Heart left ventricle (tissue), 16 donors: ENCODE measurements at places on chromosomes 7 and 10. TPM values are rescaled to one million over a fixed set of nuclear protein-coding genes. Genes with fewer than 3 reads are reported as not detected.
A peak's percentile ranks its signal among the peaks of the same experiment; 100 is the strongest.

The NEUROG3 gene
- not detected for total RNA-seq

The ACSL5 gene
- 23.8 TPM for total RNA-seq

The RASA4B gene
- total RNA-seq = 3.3 TPM

The CLRN3 gene
- not detected for total RNA-seq

The HEPACAM2 gene
- not detected for total RNA-seq

GRCh38 chr7:39265641-39266591 lies 288.2 kb downstream of the POU6F2 start:
- no peaks in the 10 kb centered on the region for H3K4me1 ChIP-seq
- DNase-seq = no peak
- no peak overlapping the region for H3K4me3 ChIP-seq

- no peaks in the 10 kb centered on the region for H3K4me1 ChIP-seq
- H3K4me3 ChIP-seq = no peak overlapping the region
- no peaks in the 10 kb centered on the region for H3K27me3 ChIP-seq
- no peaks in the 10 kb centered on the region for H3K36me3 ChIP-seq
- H3K27ac ChIP-seq = no peak overlapping the region
Observed at GRCh38 chr7:18558910-18559309, 63.4 kb downstream of the HDAC9 start.

GRCh38 chr10:77328272-77328816 lies 309.3 kb downstream of the KCNMA1 start:
- no peaks in the 10 kb centered on the region for H3K36me3 ChIP-seq
- no peak overlapping the region for H3K4me3 ChIP-seq
- no peaks in the 10 kb centered on the region for H3K4me1 ChIP-seq
- H3K27me3 ChIP-seq = no peaks in the 10 kb centered on the region

DNA sequence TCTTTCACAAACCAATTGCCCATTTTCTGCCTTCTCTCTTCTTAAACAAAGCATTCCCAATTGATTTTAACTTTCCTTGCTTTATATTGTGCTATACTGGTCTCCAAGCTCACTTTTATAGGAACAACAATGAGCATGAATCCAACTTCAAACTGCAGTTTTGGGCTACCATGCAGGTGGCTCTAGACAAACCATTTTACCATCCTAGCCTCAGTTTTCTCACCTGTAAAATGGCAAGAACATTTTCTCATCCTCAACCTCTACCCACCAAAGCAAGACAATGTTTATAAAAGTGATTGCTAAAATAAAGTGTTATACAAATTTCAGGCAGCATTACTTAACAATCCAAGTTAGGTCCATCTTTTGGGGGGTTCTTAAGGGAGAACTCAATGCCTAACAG lies 66.8 kb upstream of the ASAH2 start:
- H3K4me1 ChIP-seq = peaks cover 26% of the 10 kb centered on the region
- no peaks in the 10 kb centered on the region for H3K27me3 ChIP-seq
- H3K36me3 ChIP-seq = no peaks in the 10 kb centered on the region
- DNase-seq = no peak
- H3K27ac ChIP-seq = no peak overlapping the region
- H3K4me3 ChIP-seq = no peak overlapping the region

DNA sequence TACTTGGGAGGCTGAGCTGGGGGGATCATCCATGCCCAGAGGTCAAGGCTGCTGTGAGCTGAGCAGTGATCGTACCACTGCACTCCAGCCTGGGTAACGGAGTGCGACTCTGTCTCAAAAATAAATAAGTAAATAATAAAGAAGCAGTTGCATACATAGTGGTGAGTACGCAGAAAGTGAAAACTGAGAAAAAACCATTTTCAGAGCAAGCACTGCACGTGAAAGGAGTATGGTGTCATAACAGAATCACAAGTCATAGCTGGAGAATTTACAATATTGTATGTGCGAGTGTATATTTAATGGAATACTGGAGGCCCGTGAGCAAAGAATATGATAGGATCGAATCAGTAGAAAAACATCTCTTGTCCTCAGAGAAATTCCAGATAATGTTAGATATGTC lies 22.3 kb downstream of the KIAA1217 start:
- no peak overlapping the region for H3K27ac ChIP-seq
- DNase-seq = no peak
- no peak overlapping the region for H3K4me3 ChIP-seq
- H3K4me1 ChIP-seq = no peaks in the 10 kb centered on the region

GRCh38 chr7:113800826-113801225 lies 118.0 kb downstream of the PPP1R3A start:
- H3K27me3 ChIP-seq = no peaks in the 10 kb centered on the region
- H3K27ac ChIP-seq = no peak overlapping the region
- no peak overlapping the region for H3K4me3 ChIP-seq
- no peaks in the 10 kb centered on the region for H3K36me3 ChIP-seq

DNA sequence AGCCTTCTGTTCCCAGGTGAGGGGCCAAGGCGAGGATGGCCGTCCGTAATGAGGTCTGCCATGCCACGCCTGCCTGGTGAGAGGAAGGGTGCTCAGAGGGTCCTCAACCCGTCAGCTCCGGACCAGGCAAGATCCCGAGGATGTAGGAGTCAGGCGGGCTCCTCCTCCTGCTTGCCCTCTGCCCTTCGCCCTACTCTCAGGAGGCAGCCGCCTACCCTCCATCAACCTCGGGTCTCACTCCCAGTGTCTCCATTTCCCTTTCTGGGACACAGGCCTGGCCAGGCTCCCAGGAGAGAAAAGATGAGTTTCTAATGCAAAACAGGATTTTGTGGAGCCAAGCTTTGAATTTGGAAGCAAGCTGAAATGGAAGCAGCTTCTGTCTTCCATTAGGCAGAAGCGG lies 184.0 kb downstream of the PTPN20 start:
- H3K27ac ChIP-seq = no peak overlapping the region
- H3K4me1 ChIP-seq = no peaks in the 10 kb centered on the region
- H3K4me3 ChIP-seq = no peak overlapping the region
- no peak for DNase-seq

DNA sequence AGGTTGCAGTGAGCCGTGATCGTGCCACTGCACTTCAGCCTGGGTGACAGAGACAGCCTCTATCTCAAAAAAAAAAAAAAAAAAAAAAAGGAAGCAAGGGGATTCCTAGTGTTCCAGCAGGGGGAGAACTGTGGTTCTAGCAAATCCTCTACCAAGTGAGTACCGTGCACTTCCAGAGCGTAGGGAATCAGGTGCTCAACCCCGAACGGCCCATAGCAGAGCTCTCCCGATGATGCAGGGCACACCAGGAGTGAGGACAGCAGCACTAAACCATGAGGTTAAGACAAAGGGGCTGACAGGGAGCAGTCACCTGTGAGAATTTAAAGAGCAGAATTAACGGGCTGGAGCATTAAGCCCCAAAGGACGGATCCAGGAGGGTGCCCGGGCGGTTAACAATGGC lies 173.6 kb downstream of the PTPRN2 start:
- no peak for DNase-seq
- H3K27ac ChIP-seq = no peak overlapping the region
- no peaks in the 10 kb centered on the region for H3K27me3 ChIP-seq
- no peaks in the 10 kb centered on the region for H3K4me1 ChIP-seq
- H3K4me3 ChIP-seq = no peak overlapping the region
- H3K36me3 ChIP-seq = no peaks in the 10 kb centered on the region

GRCh38 chr10:122487174-122487765 lies 25.9 kb downstream of the HTRA1 start:
- DNase-seq = no peak
- peaks cover 5% of the 10 kb centered on the region for H3K36me3 ChIP-seq
- H3K27ac ChIP-seq = no peak overlapping the region

DNA sequence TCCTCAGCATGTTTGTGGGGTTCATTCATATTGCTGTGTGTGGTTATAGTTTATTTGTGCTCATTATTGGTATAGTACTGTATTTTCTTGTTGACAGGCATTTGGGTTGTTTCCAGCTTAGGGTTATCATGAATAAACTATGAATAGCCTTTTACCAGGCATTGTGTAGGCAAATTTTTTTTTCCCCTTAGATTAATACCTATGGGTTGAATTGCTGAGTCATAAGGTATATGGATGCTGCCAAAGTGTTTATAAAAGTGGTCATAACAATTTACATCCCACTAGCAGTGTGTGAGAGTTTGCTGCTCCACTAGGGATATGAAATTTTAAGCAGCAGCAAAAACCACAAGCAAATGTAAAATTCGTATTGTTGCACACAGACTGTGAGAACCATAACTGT lies 175.0 kb downstream of the PLPP4 start:
- no peak overlapping the region for H3K27ac ChIP-seq
- H3K27me3 ChIP-seq = no peaks in the 10 kb centered on the region
- H3K36me3 ChIP-seq = no peaks in the 10 kb centered on the region
- H3K4me3 ChIP-seq = no peak overlapping the region
- DNase-seq = no peak
- H3K4me1 ChIP-seq = no peaks in the 10 kb centered on the region

- H3K4me1 ChIP-seq = no peaks in the 10 kb centered on the region
- no peak overlapping the region for H3K27ac ChIP-seq
- H3K27me3 ChIP-seq = no peaks in the 10 kb centered on the region
- DNase-seq = no peak
- no peak overlapping the region for H3K4me3 ChIP-seq
- no peaks in the 10 kb centered on the region for H3K36me3 ChIP-seq
Observed at GRCh38 chr10:47361293-47361692, 13.1 kb downstream of the RBP3 start.

- H3K4me3 ChIP-seq = no peak overlapping the region
- no peaks in the 10 kb centered on the region for H3K36me3 ChIP-seq
- H3K4me1 ChIP-seq = no peaks in the 10 kb centered on the region
- H3K27me3 ChIP-seq = no peaks in the 10 kb centered on the region
Observed at GRCh38 chr7:73343671-73344380, 15.9 kb downstream of the FKBP6 start.

- no peaks in the 10 kb centered on the region for H3K36me3 ChIP-seq
- H3K27ac ChIP-seq = no peak overlapping the region
- no peaks in the 10 kb centered on the region for H3K27me3 ChIP-seq
Observed at GRCh38 chr10:964321-964987, 23.8 kb upstream of the GTPBP4 start.

DNA sequence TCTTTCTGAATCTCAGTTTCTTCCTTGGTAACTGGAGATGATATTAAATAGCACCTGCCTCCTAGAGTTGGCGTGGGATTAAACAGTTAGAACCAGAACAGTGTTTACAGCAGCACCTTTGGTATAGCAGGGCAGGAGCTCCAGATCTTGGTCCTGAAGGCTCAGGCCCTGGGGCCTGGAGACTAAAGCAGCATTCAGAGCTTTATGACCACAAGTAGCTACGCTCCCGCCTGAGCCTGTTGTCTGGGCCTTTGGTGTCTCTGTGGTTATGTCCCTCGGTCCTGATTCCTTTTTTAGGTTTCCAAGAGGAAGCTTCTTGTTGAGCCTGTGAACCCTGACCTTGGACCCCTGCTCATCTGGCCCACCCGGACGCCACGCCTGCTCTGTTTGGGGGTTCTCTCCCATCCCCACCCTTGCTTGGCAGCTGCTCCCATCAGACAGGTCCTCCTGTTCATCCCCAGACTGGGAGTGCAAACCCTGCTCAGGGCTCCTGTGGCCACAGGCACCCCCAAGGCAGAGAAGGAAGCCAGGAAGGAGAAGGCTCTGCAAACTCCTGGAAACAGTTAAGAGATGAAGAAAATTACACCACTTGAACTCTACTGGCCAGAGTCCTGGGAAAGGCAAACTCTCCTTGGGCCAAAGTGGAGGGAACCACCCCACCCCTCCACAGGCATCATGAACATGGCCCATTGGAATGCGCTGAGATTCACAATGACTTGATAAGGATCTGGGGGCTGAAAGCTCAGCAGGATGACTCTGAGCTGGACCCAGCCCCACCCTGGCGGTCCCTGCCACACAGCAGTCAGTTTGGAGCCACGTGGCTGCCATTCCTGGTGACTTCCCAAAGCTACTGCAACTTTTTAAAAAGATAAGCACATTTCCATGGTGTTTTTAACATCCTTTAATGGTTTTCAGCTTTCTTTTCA lies 50.1 kb upstream of the TMEM72 start:
- H3K27me3 ChIP-seq = peaks cover 4% of the 10 kb centered on the region
- H3K36me3 ChIP-seq = no peaks in the 10 kb centered on the region
- H3K27ac ChIP-seq = no peak overlapping the region
- H3K4me1 ChIP-seq = peaks cover 11% of the 10 kb centered on the region
- no peak for DNase-seq
- no peak overlapping the region for H3K4me3 ChIP-seq

DNA sequence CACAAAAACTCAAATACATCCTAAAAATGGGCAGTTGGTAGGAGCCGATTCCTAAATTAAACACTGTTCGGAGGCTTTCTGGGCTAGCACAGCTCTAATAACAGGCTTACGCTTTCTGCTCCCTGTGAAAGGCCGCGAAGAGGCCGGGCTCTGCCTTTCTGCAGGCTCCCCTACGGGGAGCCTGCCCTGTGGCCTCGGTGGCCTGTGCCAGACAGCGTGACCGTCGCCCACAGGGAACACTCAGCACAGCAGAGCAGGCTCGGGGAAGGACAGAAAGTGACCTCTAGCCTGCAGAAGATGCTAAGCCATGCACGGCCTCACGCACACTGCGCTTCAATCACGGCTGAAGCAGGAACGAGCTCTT lies 64.2 kb downstream of the DIP2C start:
- H3K4me1 ChIP-seq = peaks cover 26% of the 10 kb centered on the region
- H3K27me3 ChIP-seq = no peaks in the 10 kb centered on the region
- peak overlapping the region; percentile 39 for H3K4me3 ChIP-seq
- peaks cover 6% of the 10 kb centered on the region for H3K36me3 ChIP-seq

- H3K36me3 ChIP-seq = peaks cover 11% of the 10 kb centered on the region
- no peak overlapping the region for H3K4me3 ChIP-seq
- no peak for DNase-seq
- no peaks in the 10 kb centered on the region for H3K27me3 ChIP-seq
Observed at GRCh38 chr10:16741540-16741939, 75.7 kb downstream of the RSU1 start.

DNA sequence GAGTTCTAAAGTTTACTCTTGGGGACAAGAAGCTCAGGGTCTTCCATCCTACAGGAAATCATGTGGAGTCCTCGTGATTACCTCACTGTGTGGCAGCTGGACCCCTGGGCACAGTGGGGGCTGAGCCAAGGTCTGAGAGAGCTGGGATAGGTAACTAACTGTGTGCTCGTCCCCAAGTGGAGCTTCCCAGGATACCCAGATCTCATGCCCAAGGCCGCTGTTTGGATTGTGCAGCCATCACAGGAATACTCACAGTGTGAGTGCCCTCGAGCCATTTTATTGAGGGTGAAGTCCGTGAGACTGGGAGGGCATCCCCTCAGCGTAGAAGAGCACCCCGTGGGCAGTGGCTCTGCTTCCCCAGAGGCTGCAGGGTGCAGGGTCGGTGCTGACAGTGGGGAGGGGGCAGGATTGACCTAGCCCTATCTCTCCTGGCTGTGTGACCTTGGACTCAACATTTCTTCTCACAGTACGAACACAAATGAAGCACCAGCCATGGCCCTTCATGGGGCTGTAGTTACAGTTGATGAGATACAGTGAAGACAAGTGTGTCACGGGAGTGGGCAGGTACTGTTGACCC lies 69.6 kb upstream of the LEP start:
- H3K4me3 ChIP-seq = no peak overlapping the region
- H3K27me3 ChIP-seq = peaks cover 29% of the 10 kb centered on the region
- no peak for DNase-seq

DNA sequence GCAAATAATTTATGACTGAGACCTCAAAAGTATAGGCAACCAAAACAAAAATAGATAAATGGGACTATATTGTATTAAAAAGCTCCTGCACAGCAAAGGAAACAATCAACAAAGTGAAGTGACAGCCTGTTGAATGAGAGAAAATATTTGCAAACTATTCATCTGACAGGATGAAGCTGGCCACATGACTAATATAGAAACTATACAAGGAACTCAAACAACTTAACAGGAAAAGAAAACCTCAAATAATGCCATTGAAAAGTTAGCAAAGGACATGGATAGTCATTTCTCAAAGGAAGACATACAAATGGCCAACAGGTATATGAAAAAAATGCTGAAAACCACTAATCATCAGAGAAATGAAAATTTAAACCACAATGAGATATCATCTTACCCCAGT lies 245.1 kb downstream of the STK31 start:
- H3K27me3 ChIP-seq = no peaks in the 10 kb centered on the region
- no peak overlapping the region for H3K4me3 ChIP-seq
- no peak overlapping the region for H3K27ac ChIP-seq
- DNase-seq = no peak
